ENCODE measurements at places on chromosomes 4 and X.

GRCh38 chrX:45070116-45071007, 130.3 kb downstream of the DIPK2B start:
- no peak for DNase-seq

DNA sequence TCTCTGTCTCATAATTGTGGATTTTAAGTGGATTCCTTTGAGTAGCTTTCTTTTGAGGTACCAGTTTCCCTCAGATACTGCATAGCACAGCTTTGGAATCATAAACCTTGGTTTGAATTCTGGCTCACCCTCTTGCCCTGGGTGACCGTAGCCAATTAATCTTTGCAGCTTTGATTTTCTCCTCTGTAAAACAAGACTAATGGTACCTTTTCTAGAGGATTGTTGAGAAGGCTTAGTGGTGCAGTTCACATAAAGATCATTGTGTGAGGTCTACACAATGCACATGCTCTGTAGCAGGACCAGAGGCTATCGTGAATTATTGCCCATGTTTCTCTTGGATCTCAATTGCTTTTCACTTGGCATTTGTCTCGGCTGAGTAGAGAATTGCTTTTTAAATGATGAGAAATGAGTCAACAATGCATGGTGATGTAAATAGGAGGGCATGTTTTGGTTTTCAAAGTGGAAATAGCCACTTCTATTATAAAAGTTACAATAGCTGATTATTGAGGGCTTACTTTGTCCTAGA, 47.9 kb downstream of the TMEM131L start:
- no peak for DNase-seq

- DNase-seq = no peak
These were observed 12.9 kb upstream of the WDR17 start for GRCh38 chr4:176052744-176053143.

DNA sequence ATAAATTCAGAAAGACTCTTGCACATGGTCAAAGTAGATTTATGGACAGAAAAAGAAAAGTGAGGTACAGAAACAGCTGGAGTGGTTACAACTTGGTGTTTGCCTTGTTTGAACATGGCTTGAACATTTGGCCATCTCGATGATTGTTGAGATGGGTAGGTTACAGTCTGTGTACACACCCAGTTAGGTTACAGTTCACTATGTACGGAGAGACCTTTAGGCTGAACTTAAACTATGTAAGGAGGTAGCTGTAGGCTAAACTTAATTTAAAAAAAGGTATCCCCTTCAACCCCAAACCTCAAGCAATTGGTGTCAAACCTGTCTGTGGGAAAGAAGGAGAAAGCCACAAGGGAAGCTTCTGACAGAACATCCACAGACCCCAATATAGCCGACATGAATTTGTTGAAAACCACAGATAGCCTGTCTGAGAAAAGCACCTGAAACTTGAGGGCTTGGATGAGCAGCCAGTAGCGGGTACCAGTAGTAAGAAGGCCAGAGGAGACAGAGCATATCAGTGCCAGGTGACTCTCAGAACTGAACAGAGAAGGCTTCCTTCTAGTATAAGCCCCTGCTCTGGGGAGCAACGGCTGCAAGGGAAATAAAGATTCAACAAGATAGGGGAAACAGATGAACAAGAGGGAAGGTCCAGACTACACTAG, 247.9 kb upstream of the GALNTL6 start:
- DNase-seq = no peak

DNA sequence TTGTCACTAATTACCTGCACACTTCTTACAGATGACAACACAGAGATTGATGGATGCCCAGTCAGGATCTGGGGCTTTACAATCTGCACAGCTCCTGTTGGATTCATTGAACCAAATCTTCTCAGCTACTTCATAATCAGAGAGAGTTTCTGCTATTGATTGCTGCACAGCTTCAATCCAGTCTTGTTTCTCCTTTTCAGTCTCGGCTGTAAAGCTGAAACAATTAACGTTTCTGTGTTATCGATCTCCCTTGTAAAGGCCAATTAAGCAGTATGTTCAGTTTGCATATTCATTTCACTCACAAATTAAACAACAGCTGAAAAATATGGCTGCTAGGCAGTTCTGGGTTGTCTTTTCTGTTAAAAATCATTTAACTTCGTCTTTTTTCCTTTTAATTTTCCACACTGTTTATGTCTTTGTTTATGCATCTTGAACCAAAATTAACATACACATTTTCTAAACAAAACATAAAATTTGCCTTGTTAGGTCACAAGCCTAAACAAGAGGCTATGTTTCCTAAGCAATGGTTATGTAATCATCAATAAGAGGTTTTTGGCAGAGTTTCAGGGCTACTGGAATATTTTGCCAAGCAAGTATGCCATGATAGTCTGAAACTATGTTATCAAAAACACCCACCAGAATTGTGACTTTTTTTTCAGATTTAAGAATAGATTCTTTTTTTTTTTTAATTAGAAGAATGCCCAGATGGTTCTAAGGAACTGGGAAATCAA, 79.2 kb downstream of the ARAP2 start:
- DNase-seq = no peak

GRCh38 chr4:7288751-7289523, 96.6 kb downstream of the SORCS2 start:
- no peak for DNase-seq

DNA sequence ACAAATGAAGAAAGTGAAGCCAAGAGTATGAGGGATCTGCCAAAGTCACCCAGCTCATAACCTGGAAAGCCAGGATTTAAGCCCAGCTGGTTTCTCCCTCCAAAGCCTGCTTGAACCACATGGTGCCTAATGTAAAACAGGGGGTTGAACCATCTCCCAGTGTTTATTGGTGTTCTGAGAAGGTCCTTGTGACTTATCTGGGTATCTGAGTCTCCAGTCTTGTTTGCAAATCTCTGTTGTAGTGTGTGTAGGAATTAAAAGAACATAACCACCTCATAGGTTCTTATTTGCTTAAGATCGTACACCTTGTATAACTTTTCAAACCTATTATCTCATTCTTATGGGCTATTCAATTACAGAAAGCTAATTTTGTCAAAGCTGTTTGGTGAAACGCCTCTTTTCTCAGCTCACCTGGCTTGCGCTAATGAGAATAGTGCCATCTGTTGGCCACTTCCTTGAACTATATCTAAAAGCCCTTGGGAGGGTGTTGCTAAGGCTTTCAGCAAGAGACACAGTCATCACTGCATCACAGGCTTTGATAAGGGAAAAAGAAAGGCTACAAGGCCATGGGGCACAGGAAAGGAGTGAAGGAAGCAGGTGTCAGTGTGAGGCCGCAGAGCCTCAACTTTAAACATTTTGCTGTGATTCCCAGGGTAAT, 34.0 kb downstream of the ETDB start:
- DNase-seq = peak; percentile 42

DNA sequence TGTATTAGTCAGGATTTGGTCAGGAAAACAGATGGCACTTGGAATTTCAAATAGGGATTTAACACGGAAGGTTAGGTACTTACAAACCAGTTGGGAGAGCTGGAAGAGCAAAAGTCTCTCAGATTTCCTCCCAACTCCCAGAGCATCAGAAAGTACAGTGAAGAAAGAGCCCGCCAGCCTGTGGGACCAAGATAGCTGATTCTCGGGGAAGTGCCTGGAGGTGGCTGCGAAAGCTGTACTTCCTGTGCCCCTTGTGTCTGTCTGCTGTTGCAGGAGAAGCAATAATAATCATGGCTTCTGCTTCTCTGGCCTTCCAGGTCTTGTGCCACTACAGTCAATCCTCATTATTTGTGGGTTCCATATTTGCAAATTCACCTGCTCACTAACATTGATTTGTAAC, 221.0 kb upstream of the BCOR start:
- no peak for DNase-seq

- no peak for DNase-seq
These were observed 17.2 kb downstream of the ABHD18 start for GRCh38 chr4:127982445-127982844.

GRCh38 chr4:85127653-85128052, 161.2 kb upstream of the WDFY3 start:
- no peak for DNase-seq

DNA sequence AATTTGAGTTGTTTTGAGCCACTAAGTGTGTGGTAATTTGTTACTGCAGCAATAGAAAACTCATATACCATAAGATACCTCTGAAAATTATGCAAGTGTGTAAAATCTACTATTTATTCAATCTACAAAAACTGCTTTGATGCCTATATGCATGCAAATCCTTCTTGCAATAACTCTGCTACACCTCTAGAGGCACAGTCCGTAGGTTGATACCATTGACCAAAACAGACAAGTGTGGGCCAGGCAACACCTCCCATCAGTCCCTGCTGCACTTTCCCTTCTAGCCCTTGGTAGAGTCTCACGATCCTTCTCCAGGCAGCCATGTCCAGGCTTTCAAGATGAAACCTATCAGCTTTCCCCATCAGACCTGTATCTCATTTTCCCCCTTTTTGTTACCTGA, 48.8 kb upstream of the FAM9A start:
- DNase-seq = no peak

GRCh38 chrX:41275661-41276609, 58.0 kb upstream of the DDX3X start:
- DNase-seq = peak; percentile 27

DNA sequence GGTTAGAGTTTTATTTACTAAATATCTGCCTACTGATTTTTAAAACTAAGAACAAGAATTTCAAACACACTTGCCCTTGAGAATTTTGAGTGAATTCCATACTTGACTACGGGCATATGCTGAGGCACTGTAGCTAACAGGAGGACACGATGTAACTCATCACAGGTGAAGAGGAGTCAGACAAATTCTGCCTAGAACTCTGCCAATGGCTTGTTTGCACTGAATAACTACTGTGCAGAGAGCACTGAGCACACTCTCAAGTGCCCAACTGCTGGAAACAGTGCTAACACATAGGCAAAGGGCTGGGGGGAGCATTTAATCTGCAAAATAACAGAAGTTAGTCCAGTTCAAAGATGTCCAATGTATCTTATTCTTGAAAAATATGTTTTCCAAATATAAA, 104.4 kb downstream of the WDFY3 start:
- no peak for DNase-seq

- DNase-seq = no peak
These were observed 2183.9 kb upstream of the TENM3 start for GRCh38 chr4:180059216-180059881.

DNA sequence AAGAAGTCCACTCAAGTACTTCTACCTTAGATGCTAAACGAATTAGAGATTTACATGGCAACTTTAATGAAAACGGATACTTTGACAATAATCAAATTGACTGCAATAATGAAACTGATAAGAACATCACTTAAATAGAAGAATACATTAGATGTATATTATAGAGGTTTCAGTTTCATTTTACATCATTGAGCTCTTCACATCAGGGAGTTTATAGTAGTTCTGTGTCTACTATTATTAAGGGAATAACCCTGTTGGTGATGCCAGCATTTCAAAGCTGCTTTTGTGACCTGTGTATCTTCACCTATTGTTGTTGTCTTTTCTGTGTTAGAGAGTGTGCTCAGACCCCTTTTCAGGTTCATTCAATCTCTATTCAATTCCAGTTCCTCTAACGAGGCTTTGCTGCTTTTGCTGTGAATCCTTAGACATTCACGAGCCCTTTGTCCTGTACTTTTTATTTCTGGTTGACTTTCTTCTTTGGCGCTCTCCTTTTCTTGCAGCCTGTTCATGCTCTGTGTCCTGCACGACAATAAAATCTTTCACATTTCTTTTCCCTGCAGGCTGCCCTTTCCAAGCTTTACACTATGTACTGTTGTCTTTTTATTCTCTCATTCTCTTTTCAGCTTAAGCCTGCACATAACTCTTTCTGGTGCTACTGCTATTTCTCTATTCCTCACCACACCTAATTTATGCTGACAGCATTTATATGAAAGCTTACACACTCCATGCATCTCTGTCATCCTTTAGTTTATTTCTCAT, 232.1 kb downstream of the CPE start:
- no peak for DNase-seq

DNA sequence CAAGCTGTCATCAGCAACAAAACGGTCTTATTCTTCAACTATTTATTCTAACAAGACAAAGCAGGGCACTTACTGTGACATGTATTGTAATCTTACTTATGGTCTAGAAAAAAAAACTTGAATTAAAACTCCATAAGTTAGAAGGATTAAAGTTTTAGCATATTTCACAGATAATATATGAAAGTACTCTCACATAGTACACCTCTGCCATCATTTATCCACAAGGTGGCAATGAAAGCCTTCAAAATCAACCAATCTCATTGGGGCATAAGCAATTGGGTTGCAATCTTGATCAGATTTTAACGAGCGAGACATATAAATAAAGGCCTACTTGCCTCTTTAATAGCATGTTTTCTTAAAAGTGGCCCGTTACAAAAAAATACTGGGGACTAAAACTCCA, 1382.9 kb downstream of the FAM133A start:
- no peak for DNase-seq

GRCh38 chr4:109624536-109624935, 64.5 kb downstream of the MCUB start:
- DNase-seq = no peak

GRCh38 chr4:47615385-47615784, 130.3 kb downstream of the ATP10D start:
- no peak for DNase-seq

- no peak for DNase-seq
These were observed 30.5 kb downstream of the CXCL8 start for GRCh38 chr4:73770917-73771316.

GRCh38 chr4:86386817-86387415, 27.1 kb upstream of the MAPK10 start:
- DNase-seq = no peak

DNA sequence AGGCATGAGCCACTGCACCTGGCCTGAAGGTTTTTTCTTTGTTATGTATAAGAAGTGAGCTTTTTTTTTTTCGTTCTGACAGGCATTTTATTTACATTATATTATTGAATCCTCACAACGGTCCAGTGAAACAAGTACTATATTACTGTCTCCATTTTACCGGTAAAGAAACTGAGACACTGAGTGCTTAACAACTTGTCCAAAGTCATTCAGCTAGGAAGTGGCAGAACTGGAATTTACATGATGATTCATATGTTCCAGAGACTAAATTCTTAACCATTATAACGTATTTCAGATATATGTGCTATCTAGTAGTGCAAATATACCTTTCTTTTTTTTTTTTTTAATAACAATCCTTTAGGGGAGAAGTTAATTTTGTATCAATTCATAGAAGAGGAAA, 18.4 kb upstream of the SLC6A14 start:
- no peak for DNase-seq

Measured in effector CD4-positive, alpha-beta T cell (primary cell).